Retinal pigment epithelial cell (primary cell): ENCODE measurements at places on chromosomes 2 and 18.
A peak's percentile ranks its signal among the peaks of the same experiment; 100 is the strongest.

GRCh38 chr18:79434607-79435401, 39.1 kb downstream of the NFATC1 start:
- no peak for DNase-seq

- no peak for DNase-seq
Observed at GRCh38 chr2:174792309-174793025, 28.2 kb upstream of the CHRNA1 start.

DNA sequence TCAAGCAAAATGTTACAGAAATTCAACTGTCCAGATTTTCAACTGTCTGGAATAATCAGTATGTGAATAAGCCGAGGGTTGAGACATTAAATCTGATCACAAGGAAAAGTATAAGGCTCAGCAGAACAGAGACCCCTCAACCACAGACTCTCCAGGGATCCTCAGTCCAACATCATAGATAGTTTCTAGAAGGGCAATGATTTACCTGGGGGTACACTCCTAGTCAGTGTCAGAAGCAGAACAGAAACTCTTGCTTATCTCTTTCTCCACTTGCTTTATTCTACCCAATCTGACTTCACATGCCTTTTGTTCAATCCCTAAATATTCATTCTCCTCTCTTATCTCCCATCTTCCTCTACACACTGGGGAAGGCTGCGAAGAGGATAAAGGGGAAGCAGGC, 36.4 kb downstream of the ICOS start:
- no peak for DNase-seq

DNA sequence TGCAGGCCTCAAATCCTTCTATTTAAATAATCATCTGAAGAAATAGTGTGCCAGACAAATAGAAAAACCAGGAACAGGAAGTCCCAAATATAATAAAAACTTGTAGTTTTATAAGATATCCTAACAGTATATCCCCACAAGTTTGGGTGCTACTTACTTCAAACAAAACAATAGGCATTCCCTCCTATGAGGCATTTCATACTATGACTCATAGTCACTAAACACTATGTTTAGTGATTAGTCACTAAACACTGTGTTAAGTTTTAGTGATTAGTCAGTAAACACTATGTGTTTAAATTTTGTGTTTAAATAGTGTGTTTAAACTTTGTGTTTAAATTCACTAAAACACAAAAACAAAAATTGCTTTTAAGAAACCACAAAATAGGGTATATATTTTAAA, 407.0 kb upstream of the CDH19 start:
- DNase-seq: peak; percentile 64

DNA sequence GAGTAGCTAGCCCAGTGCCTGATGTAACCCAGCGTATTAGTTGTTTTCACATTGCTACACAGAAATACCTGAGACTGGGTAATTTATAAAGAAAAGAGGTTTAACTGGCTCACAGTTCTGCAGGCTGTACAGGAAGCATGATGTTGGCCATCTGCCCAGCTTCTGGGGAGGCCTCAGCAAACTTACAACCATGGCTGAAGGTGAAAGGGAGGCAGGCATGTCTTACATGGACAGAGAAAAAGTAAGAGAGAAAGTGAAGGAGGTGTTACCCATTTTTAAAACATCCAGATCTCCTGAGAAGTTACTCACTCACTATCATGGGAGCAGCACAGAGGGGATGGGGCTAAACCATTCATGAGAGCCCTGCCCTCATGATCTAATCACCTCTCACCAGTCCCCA, 6.1 kb upstream of the CYRIA start:
- no peak for DNase-seq

DNA sequence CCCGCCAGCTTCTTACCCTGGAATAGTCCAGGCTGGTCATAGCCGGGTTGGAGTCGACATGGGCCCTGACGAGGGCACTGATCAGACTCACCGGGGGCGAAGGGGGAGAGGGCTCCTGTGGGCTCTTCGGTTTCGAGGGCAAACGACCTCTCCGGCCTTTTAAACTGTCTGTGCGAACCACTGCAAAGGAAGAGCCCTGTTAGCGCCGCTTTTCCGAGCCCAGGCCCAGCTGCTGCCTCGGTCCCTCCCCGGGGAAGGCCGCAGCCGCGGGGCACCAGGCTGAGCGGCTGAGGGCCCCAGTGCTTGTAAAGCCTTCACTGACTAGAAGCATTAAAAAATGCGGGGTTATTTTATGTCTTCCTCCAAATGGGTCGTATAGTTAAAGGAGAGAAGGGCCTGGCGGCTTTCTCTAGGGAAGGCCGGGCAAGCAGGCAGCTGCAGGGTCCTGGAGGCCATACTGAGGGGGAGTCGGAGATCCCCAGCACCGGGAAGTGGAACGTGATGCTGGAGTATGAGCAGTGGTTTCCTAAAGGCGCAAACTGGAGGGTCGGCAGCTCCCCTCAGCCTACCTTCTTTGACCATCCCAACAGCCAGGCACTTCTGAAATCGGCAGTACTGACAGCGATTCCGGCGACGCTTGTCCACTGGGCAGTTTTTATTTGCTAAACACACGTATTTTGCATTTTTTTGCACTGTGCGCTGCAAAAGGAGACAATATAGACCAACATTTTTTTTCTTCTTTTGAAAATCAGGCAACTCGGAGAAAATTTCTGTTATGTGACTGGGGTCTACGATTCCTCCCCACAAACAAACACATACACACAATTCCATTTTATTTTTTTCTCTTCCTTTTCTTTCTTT, 4.5 kb downstream of the NR4A2 start:
- no peak for DNase-seq

DNA sequence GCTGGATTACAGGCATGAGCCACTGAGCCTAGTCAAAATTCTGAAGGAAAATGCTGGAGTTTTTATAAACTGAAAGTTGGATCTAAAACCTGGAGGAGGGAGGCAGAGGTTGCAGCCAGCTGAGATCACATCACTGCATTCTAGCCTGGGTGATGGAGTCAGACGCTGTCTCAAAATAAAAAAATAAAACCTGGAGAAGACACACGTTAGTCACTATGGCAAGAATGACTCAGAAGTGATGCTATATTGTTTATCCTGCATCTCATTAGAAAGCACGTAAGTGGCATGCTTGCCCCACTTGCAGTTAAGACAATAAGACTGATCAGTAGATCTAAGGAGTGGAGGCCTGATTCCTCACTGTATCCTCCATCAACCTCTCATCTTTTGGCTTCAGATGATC, 106.6 kb upstream of the STON1 start:
- DNase-seq: no peak

GRCh38 chr2:118268268-118268667, 180.0 kb downstream of the INSIG2 start:
- DNase-seq: no peak

DNA sequence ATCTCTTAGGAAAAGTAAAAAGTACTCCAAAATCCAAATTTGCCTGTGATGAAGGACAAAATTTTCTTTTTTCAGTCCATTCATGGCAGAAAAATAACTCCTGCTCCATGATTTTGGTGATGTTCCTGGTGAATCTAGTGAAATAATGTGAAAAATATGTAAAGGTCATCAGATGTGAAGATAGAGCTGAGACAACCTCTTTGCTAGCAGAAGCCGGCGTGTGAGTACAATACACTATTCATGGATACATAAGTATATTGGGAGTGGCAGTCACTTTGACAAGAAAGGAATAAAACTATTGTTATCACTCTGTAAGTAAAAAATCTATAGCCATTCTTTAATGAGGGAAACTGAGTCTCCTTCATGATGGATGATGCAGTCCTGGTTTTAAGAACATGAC, 6.3 kb upstream of the SLC1A4 start:
- no peak for DNase-seq

DNA sequence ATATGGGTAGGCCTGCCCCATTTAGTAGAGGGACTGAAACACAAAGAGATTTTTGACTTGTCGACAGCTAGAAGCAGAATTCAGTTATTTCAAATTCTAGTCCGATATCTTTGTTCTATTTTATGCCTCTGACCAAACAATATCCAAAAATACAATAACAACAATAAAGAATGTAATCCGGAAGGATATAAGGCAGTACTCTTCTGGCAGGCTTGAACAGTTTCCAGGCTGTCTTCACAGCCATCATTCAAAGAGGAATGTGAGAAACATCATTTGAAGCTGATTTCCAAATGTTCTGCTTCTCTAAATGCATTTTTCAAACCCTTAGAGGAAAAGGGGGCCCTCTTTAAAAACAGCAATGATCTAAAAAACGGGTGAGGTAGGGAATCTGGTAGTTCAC, 36.7 kb upstream of the SPTBN1 start:
- no peak for DNase-seq

DNA sequence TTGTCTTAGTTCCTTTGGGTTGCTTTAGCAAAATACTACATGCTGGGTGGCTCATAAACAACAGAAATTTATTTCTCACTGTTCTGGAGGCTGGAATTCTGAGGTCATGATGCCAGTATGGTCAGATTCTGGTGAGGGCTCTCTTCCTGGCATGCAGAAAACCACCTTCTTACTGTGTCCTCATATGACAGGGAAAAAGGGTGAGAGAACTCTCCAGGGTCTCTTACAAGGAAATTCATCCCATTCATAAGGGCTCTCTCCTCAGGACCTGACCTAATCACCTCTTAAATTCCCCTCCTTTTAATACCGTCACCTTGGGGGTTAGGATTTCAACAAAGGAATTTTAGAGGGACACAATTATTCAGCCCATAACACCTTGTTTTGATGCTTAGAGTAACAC, 243.1 kb upstream of the TNP1 start:
- no peak for DNase-seq

GRCh38 chr18:29012883-29013465, 836.0 kb upstream of the CDH2 start:
- no peak for DNase-seq

DNA sequence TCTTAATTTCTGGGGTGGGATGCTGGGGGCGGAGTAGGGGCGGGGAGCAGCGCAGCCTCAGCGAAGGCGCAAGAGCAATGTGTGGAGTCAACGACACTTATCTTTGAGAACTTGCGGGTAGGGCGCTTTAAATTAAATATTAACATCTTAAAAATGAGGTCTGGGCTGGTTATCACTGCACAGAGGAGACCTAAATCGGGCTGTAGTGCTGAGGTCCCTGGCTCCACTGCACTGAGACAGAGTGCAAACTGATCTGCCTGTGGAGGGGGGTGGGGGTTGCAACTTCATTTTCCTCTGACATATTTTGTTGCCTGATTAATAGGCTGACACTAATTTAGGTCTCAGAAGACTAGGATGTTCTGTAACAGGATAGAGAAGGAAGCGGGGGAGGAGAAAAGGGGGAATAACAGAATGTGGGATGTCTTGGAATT, 253.0 kb upstream of the FANCL start:
- no peak for DNase-seq

DNA sequence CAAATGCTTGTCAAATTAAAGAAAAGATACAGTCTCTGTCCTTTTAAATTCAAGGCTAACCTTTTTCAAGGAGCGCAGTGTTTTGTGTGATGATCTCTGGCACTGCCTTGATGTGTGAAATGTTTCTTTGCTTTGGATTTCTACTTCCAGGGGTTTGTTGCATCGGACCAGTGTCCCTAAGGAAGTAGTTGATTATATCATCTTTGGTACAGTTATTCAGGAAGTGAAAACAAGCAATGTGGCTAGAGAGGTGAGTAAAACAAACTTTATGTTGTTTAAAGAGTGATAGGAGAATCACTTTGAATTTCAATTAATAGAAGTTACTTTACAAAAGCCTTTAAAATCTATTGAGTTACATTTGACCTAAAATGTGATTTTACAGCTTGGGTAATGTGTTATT, 28.8 kb downstream of the HADHB start:
- no peak for DNase-seq

DNA sequence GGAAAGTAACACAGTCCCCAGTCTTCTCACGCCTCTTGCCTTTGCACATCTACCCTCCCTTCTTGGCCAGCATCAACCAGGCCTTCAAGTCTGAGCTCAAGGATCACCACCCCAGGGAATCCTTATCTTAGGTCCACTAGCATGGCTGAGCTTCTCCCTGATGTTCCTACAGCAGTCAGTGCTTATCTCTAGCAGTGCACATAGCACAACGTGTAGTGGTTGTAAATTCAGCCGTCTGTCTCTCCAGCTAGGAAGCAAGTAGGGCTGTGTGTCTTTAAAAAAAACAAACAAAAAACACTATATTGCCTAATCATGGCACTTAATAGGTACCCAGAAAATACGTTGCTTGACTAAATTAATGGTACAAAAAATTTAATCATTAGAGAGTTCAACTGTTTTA, 29.2 kb downstream of the KCNG3 start:
- DNase-seq: no peak

GRCh38 chr2:202717598-202718310, 83.0 kb downstream of the FAM117B start:
- DNase-seq: no peak

- DNase-seq: no peak
Observed at GRCh38 chr2:54824567-54824966, 101.1 kb downstream of the EML6 start.

GRCh38 chr18:31116853-31117595, 14.8 kb upstream of the DSC2 start:
- DNase-seq: no peak

DNA sequence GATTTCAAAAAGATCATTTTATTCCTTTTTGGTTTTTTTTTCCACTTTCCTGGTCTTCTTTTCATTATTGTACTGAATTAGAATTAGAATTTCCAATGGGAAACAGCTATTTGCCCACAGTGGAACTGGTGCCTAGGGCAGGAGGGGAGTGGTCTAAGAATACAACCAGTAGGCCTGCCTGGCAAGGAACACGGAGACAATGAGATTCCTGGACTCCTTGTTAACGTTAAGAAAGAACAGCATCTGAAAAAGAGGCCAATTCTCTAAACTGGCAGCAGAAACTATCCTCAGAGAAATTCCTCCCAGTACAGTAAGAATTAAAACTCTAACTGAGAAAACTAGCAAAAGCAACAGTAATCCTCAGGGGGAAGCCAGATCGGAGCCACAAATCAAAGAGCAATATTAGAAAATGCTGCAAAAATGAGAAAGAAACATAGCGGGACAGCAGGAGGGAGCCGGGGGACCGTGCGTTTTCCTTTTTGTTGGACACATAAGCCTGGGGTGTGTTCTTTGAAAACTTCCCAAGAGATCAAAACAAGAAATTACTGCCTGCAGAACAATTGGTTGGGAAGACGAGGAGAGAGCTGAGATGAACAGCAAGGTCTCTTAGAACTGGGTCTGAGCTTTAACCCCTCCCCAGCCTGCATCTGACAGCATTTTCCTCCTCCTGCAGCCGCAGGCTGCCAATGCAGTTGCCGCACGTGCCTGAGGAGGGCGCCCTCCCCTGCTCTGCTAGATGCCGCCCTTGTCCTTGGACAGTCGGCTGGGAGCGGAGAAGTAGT, 776.0 kb downstream of the TSN start:
- DNase-seq: no peak

DNA sequence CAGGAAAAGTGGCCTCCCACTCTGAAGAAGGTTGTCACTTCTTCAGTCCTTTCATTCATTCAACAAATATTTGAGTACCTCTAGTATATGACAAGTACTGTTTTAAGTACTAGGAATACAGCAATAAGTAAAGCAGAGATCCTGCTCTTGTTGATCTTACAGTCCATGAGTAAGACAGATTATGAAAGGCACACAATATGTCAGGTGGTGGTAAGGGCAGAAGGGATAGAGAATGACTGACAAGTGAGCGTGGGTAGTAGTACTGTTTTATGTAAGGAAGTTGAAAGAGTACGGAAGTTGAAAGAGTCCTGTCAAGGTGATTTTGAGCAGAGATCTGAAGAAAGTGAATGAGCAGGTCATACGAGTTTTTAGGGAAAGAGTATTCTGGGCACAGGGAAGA, 111.3 kb downstream of the GALNT1 start:
- no peak for DNase-seq

- DNase-seq: no peak
Observed at GRCh38 chr2:117071556-117072102, 742.9 kb upstream of the DDX18 start.
